ENCODE measurements at places on chromosomes 1 and 21.
A peak's percentile ranks its signal among the peaks of the same experiment; 100 is the strongest.

DNA sequence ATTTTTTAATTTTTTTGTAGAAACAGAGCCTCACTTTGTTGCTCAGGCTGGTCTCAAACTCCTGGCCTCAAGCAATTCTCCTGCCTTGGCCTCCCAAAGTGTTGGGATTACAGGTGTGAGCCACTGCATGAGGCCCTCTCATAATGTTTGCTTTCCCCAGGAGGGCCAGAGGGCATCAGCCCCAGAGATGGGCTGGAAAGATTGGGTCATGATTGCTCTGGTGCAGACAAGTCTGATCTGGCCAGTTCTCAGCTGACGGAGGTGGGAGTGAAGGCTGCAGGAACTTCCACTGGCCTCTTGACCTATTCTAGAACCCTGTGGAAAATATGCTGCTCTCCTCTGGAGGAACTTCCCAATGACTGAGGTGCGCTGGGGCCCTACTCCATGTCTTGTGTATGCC is 43.4 kb upstream of the RD3 start:
- DNase-seq, result no peak

DNA sequence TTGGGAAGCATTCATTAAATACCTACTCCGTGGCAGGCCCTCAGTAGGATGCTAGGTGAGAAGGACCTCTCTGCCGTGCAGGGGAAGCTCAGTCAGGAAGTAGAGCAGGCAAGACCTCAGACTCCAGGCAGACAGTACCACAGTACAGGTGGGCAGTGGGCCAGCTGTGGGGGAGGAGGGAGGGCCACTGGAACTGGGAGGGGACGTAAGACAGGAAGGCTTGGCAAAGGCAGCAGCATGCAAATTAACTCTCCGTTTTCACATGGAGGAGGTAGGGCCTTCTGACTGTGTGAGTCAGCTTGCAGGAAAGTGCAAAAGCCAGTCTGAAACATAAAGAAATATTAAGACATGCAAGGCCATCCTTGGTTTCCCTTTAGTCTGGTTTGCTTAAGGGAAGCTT is 157.7 kb downstream of the TRIM33 start:
- DNase-seq, result peak; percentile 74

- DNase-seq, result no peak
These were observed 9.5 kb downstream of the WNT4 start for GRCh38 chr1:22133247-22133930.

GRCh38 chr1:187384504-187384903 is 555.8 kb downstream of the PLA2G4A start:
- no peak for DNase-seq

GRCh38 chr21:45363921-45364467 is 41.0 kb upstream of the COL18A1 start:
- peak; percentile 90 for DNase-seq

DNA sequence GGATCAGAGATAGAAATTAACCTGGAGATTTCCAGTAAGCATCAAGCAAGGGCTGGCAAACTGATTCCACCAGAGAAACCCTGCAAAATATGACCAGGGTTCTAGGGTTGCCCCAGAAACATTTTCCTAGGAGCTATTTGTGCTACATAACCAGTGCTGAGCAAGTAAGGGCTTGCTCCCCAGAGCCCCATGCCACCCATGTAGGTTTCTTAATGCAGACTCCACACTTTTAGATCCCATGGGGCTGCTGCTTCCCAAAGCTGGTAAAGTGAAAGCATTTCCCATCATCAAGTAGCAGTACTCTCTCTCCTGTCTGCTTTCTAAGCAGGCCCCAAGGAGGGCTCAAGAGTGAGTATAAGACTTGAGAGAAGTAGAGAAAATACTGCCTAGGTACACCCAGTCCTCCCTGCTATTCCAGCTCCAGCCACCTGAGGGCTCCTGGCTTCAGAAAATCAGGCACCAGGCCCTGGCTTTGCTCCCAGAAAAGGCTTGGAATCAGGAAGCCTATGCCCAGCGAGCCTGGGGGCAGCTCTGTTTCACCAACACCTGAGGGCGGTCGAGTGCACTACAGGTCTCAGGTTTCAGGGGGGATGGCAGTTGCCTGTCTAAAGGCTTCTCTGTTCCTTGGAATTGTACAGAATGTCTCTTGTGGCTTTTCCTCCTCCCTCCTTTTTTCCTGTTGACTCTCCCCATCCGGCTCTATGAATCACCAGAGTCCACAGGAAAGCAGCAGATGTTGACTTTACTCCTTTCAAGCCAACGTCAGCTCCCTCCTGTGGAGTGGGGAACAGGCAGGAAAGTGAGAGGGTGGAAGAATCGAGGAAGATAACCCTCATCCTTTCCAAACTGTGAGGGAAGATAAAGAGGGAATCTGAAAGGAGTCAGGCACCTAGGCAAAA is 6.2 kb upstream of the ANKRD35 start:
- peak; percentile 88 for DNase-seq

- no peak for DNase-seq
These were observed 63.1 kb upstream of the CXADR start for GRCh38 chr21:17449701-17450100.

- DNase-seq, result no peak
These were observed 59.9 kb downstream of the TOR3A start for GRCh38 chr1:179141592-179142251.

DNA sequence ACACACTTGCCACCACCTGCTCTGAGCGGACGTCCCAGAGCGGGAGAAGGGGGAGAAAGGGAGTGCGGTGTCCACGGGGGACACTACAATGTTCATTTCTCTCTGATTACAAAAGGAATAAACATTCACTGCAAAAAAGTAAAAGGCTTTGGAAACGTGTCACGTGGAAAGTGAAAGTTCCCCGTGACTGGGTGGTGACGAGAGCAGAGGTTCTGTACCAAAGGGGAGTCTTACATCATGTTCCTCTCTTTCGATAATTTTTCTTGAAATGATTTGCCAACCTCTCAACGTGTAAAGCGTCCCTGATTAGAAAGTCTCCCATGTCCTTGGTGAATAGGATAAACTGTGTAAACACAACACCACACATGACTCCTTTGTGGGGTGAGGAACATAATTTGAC is 22.0 kb upstream of the PRDM15 start:
- DNase-seq, result no peak

DNA sequence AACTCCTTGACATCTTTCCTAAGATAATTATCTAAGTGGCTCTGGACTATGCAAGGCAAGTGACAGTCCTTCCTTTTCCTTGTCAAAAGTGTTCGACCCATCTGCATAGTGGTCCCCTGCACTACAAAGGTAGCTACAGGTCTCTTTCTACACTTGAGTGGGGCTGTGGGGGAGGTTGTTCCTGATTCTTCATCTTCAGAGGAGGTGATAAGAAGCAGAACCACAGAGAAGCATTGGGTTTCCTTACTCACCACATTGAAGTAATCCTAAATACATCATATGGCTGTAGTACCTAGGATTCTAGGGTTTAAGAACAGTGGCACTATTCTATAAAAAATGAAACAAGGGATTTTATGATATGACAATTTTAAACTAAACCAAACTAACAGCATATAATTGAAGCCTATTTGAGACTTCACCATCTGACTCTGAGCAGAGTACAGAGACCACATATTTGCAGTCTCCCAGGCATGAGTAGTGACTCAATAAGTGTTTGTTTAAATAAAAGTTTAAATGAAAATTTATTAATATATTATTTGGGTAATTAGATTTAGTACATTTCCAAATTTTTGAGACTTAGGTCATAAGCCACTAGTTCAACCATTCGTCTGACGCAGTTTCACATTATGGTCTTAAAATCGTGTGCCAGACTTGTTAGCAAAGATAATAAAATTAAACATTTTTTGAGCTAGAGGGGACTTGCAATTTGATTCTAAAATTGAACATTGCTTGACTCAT is 54.9 kb upstream of the NEK7 start:
- no peak for DNase-seq

- DNase-seq, result peak; percentile 96
These were observed at the start of gene TMEM63A for GRCh38 chr1:225881959-225882693. Gene TMEM63A, minus strand, starts transcription at chr1:225882380. Its CDS starts 4,800 bp downstream, at chr1:225877580.

DNA sequence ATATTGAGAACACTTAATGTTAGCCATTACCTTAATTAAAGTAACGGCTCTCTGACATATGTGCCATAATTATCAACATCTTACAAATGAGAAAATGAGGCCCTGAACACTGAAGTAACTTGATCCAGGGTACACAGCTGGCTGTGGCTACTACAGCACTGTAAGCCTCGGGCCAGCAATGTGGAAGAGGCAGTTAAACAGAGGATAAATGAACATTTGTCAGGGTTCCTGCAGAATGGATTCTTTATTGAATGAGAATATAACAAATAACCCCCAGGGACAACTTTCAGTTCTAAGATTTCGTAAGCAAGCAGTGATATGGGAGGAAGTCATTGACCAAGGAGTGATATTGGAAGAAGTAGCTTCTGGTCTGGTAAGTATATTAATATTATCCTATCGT is 70.5 kb upstream of the SCYL3 start:
- no peak for DNase-seq

- no peak for DNase-seq
These were observed 117.8 kb downstream of the SETD4 start for GRCh38 chr21:35942211-35943144.

- no peak for DNase-seq
These were observed 6.4 kb upstream of the TMCO2 start for GRCh38 chr1:40241362-40241761.

GRCh38 chr1:67773462-67773861 is 59.8 kb downstream of the GNG12 start:
- no peak for DNase-seq

DNA sequence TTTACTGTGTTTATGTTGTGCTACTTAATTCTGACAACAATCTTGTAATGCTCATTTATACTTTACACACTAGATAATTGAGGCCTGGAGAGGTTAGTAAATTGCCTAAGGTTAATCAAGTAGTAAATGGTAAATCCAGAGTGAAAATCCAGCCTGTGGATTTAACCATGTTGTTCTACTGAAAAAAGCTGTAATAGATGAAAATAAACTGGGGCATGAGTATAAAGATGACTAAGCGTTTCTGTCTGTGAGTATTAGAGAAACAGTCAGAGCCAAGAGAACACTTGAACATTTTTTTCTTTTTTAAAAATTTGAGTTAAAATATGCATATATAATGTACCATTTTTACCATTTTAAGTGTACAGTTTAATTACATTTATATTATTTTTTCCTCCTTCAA is 47.9 kb upstream of the LEPR start:
- no peak for DNase-seq

DNA sequence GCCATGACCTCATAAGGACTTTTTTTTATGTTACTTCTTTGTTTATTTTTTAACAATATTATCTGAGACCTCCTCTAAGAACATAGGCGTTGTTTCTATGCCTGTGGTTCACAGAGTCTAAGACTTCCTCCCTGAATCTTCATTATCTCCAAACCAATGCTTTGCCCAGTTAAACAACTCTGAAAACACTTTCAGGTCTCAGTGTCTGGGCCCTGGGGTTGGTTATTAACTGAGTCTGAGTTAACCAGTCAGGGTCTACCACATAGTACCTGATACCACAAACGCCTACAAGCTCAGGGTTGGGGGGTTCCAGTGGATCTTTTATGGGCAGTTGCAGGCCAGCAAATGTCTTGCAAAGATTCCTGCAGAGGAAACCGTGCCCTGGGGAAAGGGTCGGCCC is 138.2 kb downstream of the AJAP1 start:
- DNase-seq, result no peak

GRCh38 chr1:38558055-38558454 is 301.5 kb downstream of the RRAGC start:
- no peak for DNase-seq

DNA sequence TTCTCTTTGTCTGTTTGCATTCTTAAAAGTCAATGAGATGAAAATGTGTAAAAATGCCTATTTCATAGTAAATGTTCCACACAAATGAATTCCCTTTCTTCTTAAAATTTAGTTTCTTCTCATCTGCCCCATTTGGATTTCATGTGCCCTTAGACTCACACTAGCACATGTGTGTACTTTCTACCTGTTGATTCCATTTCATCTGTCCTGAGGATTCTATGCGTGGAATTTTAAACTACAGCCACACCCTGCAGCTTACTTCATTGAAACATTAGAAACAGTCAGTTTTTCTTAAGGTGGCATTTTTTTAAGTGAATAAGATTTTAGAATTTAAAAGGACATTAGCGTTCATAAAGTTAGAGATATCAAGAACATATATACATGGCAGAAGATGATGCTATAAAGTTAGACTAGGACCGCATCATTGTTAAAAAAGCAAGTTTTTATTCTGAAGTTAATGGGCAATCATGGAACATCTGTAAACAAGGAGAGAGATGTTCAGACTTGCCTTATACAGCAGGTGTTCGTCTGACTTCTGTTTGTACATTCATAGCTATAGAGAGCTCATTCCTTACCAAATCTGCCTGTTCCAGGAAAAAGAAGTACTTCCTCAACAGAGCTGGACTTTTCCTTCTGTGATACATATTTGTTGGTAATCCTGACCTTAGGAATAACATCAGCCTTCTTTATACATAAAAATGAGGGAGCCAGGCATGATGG is 3.9 kb upstream of the TUT4 start:
- no peak for DNase-seq

DNA sequence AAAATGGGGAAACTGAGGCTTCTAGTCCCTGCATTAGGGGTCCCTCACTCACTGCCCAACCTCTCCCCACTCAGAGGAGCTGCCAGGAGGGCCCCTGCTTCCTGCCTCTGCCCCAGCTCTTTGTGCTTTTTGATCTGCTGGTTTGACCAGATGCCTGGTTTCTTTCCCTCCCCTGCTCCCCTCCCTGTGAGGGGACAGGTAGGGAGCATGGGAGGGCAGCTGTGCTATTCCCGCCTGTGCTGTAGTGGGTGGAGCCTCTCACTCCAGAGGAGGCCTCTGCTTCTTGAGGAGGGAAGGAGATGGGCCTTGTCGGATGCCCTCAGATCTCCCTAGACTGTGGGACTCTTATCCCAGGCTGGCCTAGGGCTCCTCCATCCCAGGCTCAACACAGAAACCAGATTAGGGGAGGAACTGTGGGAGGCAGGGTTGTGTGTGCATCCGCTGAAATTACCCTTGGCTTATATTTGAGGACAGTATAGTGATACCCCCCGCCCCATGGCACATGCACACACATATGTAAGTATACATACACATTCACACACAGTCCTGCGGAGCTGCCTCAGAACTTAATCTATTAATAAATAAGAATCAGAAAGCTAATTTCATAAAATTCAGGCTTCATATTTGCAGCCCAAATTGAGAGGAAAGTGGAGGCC is 4.6 kb downstream of the BOLA1 start:
- no peak for DNase-seq

GRCh38 chr1:94463765-94464330 is 45.7 kb downstream of the ABCD3 start:
- DNase-seq, result no peak

All from Right ventricle myocardium inferior (tissue), 1 donor.